ENCODE measurements at places on chromosomes 12 and 14.

DNA sequence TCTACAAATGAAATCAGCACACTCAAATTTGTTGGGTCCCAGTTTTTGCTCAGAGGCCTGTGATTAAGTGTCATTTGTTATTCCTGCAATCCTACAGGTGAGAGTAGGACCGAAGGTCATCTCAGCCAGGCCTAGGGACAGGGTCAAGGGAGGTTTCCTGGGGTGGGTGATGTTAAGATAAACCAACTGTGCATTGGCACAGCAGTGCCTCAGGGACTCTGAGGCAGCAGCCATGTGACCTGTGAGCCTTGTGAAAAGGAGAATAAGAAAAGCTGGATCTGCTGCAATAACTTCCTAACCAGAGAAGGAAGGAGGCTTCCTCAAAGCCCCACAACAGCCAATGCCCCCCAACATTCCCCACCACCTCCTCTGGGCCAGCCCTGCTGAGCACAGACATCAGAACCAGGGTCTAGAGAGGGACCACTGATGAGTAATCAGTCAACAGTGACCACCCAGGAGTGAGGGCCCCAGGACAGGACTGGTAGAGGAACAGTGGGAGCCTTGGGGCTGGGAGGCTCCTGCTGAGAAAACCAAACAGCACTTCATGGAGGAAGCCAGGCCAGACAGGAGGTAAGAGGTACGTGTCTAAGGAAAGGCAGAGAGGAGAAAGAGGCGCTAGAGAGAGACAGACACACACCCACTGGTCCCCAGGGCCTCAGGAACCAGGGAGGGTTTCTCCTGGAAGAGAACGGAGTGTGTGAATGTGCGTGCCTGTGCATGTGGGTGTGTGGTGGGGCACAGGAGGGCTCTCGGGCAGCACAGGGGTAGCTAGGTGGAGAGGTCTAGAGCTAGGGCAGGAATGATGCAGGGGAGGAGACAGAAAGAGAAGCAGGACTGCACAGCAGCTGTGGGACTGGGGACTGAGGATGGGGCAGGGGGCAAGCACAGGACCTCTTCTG lies 82.4 kb downstream of the ITPK1 start:
- no peaks in the 10 kb centered on the region for H3K27me3 ChIP-seq
- no peak overlapping the region for H3K4me3 ChIP-seq
- H3K4me1 ChIP-seq, result peaks cover 88% of the 10 kb centered on the region
- no peak for DNase-seq

- peaks cover 6% of the 10 kb centered on the region for H3K4me1 ChIP-seq
- no peak overlapping the region for H3K27ac ChIP-seq
- no peak overlapping the region for H3K4me3 ChIP-seq
- H3K36me3 ChIP-seq, result no peaks in the 10 kb centered on the region
- DNase-seq, result no peak
- H3K27me3 ChIP-seq, result peaks cover 4% of the 10 kb centered on the region
Observed at GRCh38 chr12:3988519-3989217, 115.5 kb upstream of the PARP11 start.

GRCh38 chr14:90521084-90521929 lies 124.5 kb downstream of the CALM1 start:
- peaks cover 66% of the 10 kb centered on the region for H3K4me1 ChIP-seq
- H3K27ac ChIP-seq, result no peak overlapping the region
- no peaks in the 10 kb centered on the region for H3K27me3 ChIP-seq
- peaks cover 6% of the 10 kb centered on the region for H3K36me3 ChIP-seq
- DNase-seq, result peak; percentile 84

DNA sequence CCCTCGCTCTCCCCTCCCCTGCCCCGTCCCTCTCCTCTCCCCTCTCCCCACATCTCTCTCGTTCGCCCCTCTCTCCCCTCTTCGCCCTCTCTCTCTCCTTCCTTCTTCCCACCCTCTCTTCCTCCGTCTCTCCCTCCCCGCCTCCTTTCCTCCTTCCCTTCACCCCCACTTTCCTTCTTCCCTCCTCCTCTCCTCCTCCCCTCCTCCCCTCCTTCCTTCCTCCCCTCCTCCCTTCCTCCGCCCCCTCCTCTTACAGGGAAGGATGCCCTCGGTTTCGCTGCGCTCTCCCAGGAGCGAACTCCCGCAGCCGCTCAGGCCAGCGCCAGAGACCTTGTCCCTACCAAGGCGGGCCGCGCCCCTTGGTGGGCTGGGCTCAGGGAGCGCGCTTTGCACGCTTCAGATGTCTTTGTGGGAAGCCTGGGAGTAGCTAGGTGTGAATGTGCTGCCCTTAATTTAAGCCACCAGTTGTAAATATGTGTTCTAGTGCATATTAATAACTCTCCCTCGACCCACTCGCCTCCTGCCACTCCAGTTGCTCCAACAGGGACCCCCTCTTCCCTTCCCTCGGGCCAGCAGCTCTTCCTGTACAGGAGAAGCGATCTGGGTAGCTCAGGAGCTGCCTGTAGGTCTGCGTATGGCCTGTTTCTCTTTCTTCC lies 13.3 kb upstream of the MAP3K9 start:
- H3K27ac ChIP-seq, result no peak overlapping the region
- H3K36me3 ChIP-seq, result no peaks in the 10 kb centered on the region
- peaks cover 12% of the 10 kb centered on the region for H3K4me1 ChIP-seq
- peaks cover 12% of the 10 kb centered on the region for H3K27me3 ChIP-seq
- peak; percentile 71 for DNase-seq

- no peak overlapping the region for H3K4me3 ChIP-seq
- DNase-seq, result peak; percentile 32
- H3K4me1 ChIP-seq, result peaks cover 40% of the 10 kb centered on the region
- no peaks in the 10 kb centered on the region for H3K36me3 ChIP-seq
- no peaks in the 10 kb centered on the region for H3K27me3 ChIP-seq
Observed at GRCh38 chr14:100616854-100617409, 29.7 kb upstream of the BEGAIN start.

DNA sequence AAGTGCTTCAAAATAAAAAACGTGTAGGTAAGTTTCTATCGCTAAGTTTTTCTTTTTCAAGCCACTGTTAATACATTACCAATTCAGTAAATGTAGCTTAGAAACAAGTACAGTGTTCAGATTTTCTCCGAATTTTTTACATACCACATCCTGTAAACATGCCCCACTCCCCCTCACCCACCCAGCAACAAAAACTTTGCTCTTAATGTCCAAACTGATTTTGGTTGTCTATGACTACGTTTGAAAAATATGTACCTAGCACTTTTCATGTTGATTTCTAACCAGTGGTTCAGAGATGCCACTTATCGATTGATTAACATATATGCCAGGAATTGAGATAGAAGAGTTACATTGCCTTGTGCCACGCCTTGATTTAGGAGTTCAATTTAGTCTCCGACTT lies 663 bp upstream of the LIN7A start:
- no peak overlapping the region for H3K27ac ChIP-seq
- H3K36me3 ChIP-seq, result no peaks in the 10 kb centered on the region
- H3K27me3 ChIP-seq, result peaks cover 2% of the 10 kb centered on the region
- no peaks in the 10 kb centered on the region for H3K4me1 ChIP-seq

- H3K27ac ChIP-seq, result no peak overlapping the region
- H3K4me1 ChIP-seq, result no peaks in the 10 kb centered on the region
- no peak for DNase-seq
- no peaks in the 10 kb centered on the region for H3K27me3 ChIP-seq
- no peak overlapping the region for H3K4me3 ChIP-seq
- no peaks in the 10 kb centered on the region for H3K36me3 ChIP-seq
Observed at GRCh38 chr14:95703805-95704204, 10.1 kb downstream of the TCL1A start.

DNA sequence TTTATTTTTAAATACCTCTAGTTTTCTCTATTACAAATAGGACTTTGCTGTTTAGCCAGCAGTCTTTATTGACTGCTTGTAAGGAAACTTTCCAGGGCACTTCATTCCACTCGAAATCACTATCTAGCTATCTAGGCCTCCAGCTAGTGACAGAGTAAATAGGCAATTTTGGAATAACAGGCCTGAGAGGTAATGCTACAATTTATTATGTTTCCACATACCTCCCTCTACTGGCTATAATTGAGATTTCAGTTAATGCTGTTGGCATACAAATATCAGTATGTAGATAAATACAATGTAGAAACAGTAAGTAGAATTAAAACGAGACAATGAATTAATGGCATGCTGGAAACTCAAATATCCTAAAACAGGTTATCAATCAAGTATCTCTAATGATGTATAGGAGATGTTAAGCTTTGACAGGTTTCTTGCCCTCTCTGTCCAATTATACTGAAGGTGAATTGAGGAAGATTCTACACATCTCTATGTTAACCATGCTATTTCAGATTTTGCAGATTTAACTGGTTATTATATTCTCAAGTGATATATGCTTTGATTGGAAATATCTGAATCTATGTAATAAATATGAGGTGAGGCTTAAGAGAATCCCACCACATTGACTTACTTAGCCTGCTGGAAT lies 7.2 kb downstream of the DTD2 start:
- no peaks in the 10 kb centered on the region for H3K4me1 ChIP-seq
- H3K36me3 ChIP-seq, result peaks cover 5% of the 10 kb centered on the region
- H3K27ac ChIP-seq, result no peak overlapping the region
- H3K4me3 ChIP-seq, result no peak overlapping the region
- H3K27me3 ChIP-seq, result no peaks in the 10 kb centered on the region
- no peak for DNase-seq

- H3K4me3 ChIP-seq, result no peak overlapping the region
- no peaks in the 10 kb centered on the region for H3K27me3 ChIP-seq
- no peaks in the 10 kb centered on the region for H3K4me1 ChIP-seq
Observed at GRCh38 chr12:93192878-93193277, 184.8 kb upstream of the NUDT4 start.

DNA sequence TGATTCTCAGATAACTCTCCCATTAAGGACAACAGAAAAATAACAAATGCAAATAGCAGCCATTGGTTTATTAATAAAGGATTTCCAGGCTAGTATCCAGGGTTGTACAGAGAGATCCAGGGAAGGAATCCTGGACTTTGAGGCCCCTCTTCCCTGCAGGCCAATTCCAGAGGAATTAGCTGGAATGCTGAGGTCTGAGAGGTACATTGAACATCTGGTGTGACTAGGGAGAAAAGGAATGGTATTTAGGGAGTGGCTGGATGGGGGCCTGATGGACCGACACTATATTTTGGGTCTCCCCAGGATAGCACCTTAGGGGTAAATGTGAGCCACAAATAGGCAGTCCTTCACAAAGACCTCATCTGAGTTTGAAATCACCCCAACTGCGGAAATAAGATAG lies 924.5 kb downstream of the AACS start:
- no peak overlapping the region for H3K27ac ChIP-seq
- H3K27me3 ChIP-seq, result no peaks in the 10 kb centered on the region
- no peaks in the 10 kb centered on the region for H3K36me3 ChIP-seq
- no peak for DNase-seq

DNA sequence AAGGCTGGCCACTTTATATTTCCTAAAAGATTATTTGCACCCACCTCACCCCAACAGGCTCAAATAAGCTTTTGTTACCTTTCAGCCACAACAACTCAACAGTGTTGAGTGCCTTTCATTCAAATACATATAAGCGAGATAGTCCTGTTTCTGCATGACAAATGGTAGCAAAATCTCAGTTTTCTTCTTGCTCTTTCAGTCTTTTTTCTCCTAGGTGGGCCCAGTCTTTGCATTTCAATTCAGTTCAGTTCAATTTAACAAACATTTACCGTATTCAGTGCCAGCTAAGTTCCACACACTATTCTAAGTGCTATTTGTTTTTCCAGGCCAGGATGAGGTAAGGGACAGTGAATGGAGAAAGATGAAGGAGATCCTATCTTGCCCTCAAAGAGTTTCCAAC lies 25.9 kb upstream of the BMP4 start:
- no peak overlapping the region for H3K27ac ChIP-seq
- no peaks in the 10 kb centered on the region for H3K4me1 ChIP-seq
- no peaks in the 10 kb centered on the region for H3K36me3 ChIP-seq
- DNase-seq, result no peak
- H3K27me3 ChIP-seq, result no peaks in the 10 kb centered on the region
- no peak overlapping the region for H3K4me3 ChIP-seq

DNA sequence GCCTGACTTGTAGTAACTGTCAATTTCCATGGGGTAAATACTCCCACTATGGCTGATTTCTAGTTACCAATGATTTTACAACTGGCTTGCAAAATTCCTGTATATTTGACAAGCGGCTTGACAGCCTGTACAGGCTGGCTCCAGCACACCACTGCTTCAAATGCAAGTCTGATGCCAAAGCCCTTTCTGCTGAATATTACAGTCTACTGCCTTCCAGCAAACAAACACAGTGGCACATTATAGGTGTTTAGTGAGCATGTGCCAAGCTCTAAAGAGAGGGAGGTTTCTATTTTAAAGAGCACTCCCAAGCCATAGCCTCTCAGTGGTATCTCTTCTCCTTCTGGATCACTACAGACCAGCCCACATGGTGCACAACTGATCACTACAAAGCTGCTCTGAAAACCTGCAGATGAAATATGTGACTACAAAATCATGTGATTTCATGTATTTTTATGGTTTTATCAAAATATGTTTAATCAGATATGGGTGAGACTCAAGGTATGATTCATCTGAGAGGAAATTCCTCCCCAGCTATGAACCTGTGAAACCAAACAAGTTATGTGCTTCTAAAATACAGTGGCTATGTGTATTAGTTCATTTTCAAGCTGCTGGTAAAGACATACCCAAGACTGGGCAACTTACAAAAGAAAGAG lies 101.5 kb downstream of the RPAP3 start:
- H3K4me3 ChIP-seq, result no peak overlapping the region
- H3K27me3 ChIP-seq, result no peaks in the 10 kb centered on the region
- H3K36me3 ChIP-seq, result no peaks in the 10 kb centered on the region
- H3K27ac ChIP-seq, result no peak overlapping the region
- no peak for DNase-seq

GRCh38 chr12:105474672-105475071 lies 144.2 kb downstream of the C12orf75 start:
- DNase-seq, result no peak
- H3K27ac ChIP-seq, result no peak overlapping the region
- no peaks in the 10 kb centered on the region for H3K27me3 ChIP-seq
- peaks cover 2% of the 10 kb centered on the region for H3K4me1 ChIP-seq
- H3K36me3 ChIP-seq, result no peaks in the 10 kb centered on the region

DNA sequence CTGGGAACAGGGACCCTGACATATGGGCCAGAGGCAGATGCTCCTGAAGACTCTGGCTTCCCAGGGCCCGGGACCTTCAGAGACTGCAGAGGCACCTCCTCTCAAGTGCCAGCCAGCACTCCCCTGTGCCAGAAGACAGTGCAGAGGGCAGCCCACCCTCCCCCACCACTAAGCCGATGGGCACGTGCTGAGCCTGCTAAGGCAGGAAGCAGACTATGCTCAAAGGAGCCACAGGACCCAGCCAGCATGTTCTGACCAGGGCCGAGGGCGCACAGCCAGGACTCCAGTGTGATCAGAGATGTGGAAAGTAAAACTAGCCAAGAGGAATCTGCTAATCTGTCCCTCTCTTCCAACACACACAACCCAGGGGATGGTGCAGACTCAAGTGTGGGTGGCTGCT lies 29.8 kb downstream of the DIO3 start:
- H3K4me3 ChIP-seq, result no peak overlapping the region
- H3K27me3 ChIP-seq, result no peaks in the 10 kb centered on the region
- no peak overlapping the region for H3K27ac ChIP-seq
- peaks cover 47% of the 10 kb centered on the region for H3K4me1 ChIP-seq

DNA sequence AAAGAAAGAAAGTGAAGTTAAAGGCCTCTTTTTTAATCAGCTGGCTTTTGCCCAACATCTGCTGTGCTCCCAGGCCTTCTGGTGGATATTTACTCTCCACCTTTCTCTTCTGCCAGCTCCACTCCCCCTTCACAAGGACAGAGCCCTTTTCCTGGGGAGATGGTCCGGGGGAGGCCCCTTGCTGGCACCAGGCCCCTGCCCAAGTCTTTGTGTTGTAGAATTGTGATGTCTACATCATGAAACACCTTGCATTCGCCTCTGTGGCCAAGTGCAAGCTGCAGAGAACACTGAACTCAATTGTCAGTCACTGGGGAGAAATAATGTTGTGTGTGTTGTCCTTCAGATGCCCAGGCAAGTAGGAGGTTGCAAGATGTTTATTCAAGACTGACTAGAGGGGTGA lies 150.3 kb downstream of the DPF3 start:
- no peaks in the 10 kb centered on the region for H3K36me3 ChIP-seq
- no peak overlapping the region for H3K4me3 ChIP-seq
- peak overlapping the region; percentile 35 for H3K27ac ChIP-seq
- peaks cover 55% of the 10 kb centered on the region for H3K4me1 ChIP-seq
- DNase-seq, result no peak

Data from spinal cord (tissue), 10 donors.